ENCODE measurements at places on chromosomes 4 and X.
A peak's percentile ranks its signal among the peaks of the same experiment; 100 is the strongest.

DNA sequence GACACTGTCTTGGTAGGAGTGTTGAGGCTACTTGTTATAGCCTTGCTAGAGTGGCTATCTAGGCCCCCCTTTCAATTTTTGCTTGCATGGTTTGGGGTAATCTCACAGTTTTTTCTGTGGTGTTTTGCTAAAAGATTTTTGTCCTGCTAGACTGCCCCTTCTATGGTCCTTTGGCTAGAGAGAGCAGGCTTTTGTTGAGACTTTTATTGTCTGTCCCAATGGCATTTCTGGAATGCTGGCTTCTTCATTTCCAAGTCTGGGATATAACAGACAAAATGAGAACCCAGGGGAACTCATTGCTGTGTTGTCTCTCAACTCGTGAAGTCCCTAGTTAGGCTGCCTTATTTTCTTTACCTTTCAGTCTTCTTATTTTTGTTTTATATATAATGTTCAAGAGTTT is 160.2 kb upstream of the ZC4H2 start:
- no peak for DNase-seq

GRCh38 chr4:142110136-142110535 is 473.8 kb downstream of the IL15 start:
- no peak for DNase-seq

- DNase-seq: no peak
Observed at GRCh38 chr4:52510939-52511565, 148.0 kb downstream of the USP46 start.

DNA sequence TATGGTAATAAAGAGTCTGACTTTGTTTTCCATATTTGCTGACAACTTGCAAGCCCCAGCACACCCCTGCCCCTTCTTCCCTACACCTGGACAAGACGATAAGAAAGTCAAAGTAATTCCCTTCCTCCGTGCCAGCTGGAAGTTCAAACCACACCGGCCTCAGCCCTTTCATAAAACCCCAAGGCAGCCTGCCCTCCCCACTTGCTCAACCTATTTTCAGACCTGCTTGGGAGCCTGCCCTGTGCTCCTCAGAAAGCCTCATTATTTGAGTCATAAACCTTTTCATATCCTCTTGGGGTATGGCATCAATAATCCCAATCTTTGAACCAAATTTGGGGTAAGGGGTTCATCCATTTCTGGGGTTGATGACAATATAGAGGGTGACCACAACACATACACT is 29.5 kb downstream of the NIPAL1 start:
- DNase-seq: no peak

GRCh38 chr4:98318521-98318920 is 57.3 kb downstream of the RAP1GDS1 start:
- DNase-seq: no peak

GRCh38 chr4:128527351-128527750 is 239.7 kb upstream of the PGRMC2 start:
- DNase-seq: no peak

DNA sequence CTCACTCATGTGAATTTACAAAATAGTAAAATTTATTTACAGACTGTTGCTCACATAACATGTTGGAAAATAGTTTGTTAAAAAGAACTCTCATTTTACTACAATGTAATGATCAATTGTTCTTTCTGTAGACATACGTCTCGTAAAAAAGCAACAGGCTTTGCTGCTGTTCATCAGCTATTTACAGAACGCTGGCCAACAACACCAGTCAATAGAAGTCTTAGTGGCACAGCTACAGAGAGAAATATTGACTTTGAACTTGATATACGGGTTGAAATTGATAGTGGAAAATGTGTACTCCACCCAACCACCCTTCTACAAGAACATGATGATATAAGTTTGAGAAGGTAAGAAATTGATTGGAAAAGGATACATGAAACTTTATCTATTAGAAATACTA is 47.6 kb upstream of the ADAD1 start:
- no peak for DNase-seq

- peak; percentile 38 for DNase-seq
Observed at GRCh38 chrX:152637649-152638442, at the start of gene GABRQ. Gene GABRQ (plus strand): TSS chrX:152637895. CDS start chrX:152638203, 308 bp downstream.
